ENCODE measurements at places on chromosomes 16 and 17.

- H3K4me1 ChIP-seq: peaks cover 15% of the 10 kb centered on the region
- H3K27ac ChIP-seq: peak overlapping the region; percentile 24
- no peaks in the 10 kb centered on the region for H3K27me3 ChIP-seq
- no peak overlapping the region for H3K4me3 ChIP-seq
These were observed 30.8 kb downstream of the NMT1 start for GRCh38 chr17:45091778-45092425.

DNA sequence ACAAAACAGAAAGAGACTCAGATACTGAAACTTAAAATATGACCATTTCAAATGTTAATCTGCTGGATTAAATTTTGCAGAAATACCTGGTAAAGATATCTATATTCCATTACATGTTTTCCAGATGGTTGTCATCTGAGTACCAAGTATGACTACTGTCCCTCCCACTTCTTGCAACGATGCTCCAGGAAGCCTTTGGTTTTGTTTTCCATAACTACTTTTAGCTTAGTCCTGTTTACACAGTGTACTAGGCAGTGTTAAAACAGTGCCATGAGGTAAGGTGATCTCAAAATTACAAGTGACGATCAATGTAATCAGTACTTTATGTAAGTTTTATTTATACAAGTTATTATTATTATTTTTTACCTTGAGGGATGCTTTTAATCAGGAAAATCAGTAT, 17.8 kb downstream of the SMARCE1 start:
- H3K27ac ChIP-seq: no peak overlapping the region
- H3K36me3 ChIP-seq: peaks cover 67% of the 10 kb centered on the region
- H3K4me3 ChIP-seq: no peak overlapping the region
- no peaks in the 10 kb centered on the region for H3K27me3 ChIP-seq
- no peak for DNase-seq
- peaks cover 9% of the 10 kb centered on the region for H3K4me1 ChIP-seq

DNA sequence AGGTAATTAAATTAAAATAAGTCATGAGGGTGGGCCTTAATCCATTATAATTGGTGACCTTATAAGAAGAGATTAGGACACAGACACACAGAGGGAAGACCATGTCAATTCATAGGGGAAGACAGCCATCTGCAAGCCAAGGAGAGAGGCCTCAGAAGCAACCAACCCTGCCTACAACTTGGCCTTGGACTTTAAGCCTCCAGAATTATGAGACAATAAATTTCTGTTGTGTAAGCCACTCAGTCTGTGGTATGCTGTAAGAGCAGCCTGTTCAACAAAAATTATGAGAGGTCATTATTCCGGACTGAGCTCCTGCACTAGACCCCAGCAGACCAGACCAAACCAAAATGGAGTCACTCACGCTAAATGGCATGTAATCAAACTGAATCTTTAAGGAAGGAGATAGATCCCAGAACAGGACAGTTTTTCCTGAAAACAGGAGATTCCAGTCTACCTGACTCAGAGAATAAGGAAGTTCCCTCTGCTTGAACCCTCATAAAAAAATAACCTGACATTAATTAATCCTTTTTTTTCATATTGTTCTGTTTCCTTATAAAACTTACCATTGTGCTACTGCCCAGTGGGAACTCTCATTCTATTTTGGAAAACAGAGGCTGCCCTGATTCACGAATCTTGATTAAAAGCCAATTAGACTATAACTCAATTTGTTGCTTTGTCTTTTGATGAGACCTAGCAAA, 74.3 kb downstream of the DNAH3 start:
- no peaks in the 10 kb centered on the region for H3K36me3 ChIP-seq
- H3K4me1 ChIP-seq: no peaks in the 10 kb centered on the region
- no peak for DNase-seq
- H3K27me3 ChIP-seq: no peaks in the 10 kb centered on the region

DNA sequence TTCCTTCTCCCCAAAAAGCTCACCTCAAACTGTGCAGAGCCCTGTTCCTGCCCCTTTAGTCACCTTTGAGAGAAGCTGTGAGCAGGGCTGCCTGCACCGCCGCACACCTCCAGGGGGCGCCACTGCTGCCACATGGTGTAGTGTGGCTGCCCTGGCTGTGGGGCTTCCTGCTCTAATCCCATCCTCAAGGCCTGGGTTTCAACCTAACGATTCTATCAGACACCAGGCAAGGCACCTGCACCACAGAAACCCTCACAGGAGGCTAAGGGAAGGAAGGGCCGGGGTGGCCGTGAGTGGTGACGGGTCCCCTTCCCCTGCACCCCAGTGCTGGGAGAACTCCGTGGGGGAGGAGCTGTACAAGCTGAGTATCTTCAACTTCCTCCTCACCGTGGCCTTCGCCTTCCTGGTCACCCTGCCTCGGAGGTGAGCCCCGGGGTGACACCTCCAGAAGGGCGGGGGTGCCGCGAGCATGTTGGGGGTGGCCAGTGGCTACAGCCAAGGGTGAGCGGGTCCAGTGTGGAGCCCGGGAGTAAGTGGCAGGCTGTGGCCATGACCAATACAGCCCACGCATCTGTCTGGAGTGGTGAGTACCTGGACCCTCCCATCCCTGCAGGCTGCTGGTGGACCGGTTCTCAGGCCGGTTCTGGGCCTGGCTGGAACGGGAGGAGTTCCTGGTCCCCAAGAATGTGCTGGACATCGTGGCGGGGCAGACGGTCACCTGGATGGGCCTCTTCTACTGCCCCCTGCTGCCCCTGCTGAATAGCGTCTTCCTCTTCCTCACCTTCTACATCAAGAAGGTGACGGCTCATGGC, 7.0 kb downstream of the TMC8 start:
- peak; percentile 73 for DNase-seq
- peaks cover 89% of the 10 kb centered on the region for H3K4me1 ChIP-seq
- no peaks in the 10 kb centered on the region for H3K27me3 ChIP-seq

- no peaks in the 10 kb centered on the region for H3K36me3 ChIP-seq
- no peak overlapping the region for H3K27ac ChIP-seq
- H3K27me3 ChIP-seq: no peaks in the 10 kb centered on the region
- H3K4me3 ChIP-seq: no peak overlapping the region
- no peaks in the 10 kb centered on the region for H3K4me1 ChIP-seq
- no peak for DNase-seq
These were observed 30.3 kb downstream of the RCVRN start for GRCh38 chr17:9874722-9875121.

DNA sequence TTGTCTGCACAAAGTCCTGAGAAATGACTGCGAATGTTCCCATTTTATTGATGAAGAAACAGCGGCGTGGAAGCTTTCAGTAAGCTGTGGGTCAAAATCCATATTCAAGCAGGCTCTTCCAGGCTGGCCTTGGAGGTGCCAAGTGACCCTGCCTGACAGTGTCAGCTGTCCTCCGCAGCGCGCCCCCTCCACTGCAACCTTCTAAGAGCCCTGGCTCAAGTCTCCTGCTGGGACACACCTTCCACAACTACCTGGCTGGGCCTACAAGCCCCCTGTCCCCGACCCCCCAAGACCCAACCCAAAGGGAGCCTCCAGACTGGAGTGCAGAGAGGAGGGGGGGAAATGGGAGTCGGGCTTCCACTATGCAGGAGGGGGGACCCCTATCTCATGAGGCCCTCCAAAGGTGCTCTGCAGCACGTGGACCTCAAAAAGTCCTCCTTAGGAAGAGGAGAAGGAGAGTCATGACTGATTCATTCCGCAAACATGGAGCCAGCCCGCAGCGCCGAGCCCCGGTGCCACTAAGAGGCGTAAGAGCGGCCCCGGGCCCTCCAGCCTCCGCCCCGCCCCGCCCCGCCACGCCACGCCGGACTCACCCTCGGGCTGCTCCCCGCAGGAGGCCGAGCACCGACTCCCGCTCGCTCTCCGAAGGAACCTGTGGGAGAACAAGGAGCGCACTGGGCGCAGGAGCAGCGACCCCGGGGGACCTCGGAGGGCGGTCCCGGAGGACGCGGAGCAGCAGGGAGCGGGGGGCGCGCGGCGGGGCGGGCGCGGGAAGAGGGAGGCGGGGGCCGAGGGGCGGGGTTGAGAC, 574 bp downstream of the MPP3 start:
- peak overlapping the region; percentile 50 for H3K4me3 ChIP-seq
- H3K36me3 ChIP-seq: no peaks in the 10 kb centered on the region
- DNase-seq: no peak

- peaks cover 21% of the 10 kb centered on the region for H3K27me3 ChIP-seq
- no peak overlapping the region for H3K4me3 ChIP-seq
- no peak for DNase-seq
- no peak overlapping the region for H3K27ac ChIP-seq
- no peaks in the 10 kb centered on the region for H3K4me1 ChIP-seq
These were observed 24.1 kb downstream of the SEC14L5 start for GRCh38 chr16:4982056-4982867.

DNA sequence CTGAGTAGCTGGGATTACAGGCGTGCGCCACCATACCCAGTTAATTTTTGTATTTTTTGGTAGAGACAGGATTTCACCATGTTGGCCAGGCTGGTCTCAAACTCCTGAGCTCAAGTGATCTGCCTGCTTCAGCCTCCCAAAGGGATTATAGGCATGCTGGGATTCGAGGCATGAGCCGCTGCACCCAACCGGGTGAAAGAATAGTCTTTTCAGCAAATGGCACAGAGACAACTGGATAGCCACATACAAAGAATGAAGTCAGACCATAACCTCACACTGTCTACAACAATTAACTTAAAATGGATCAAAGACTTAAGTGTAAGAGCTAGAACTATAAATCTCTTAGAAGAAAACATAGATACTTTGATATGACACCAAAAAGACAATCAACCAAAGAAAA, 67.6 kb downstream of the TBC1D16 start:
- H3K4me1 ChIP-seq: peaks cover 3% of the 10 kb centered on the region
- DNase-seq: no peak
- H3K27me3 ChIP-seq: peaks cover 6% of the 10 kb centered on the region
- H3K27ac ChIP-seq: no peak overlapping the region

- no peaks in the 10 kb centered on the region for H3K4me1 ChIP-seq
- no peak overlapping the region for H3K4me3 ChIP-seq
- no peaks in the 10 kb centered on the region for H3K27me3 ChIP-seq
These were observed 1299.4 kb downstream of the TP53TG3F start for GRCh38 chr16:34758835-34759234.

DNA sequence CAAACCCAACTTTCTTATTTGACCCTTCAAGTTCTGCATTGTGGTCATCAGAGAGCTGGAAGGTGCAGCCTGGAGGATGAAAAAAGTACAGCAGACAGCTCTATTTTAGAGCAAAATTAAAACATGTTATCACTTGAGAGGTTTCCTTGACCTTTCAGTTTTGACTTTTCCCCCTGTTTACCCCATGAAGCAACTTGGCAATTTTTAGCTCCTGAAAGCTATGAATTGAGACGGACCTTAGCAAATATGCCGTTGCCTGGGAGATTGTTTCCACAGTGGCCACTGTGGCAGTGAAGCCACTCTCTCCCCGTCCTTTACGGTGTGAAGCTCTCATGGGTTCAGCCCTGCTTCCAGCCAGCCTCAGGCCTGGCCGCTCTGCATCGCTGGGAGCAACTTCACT, 398.6 kb downstream of the CPPED1 start:
- peaks cover 4% of the 10 kb centered on the region for H3K4me1 ChIP-seq
- no peak overlapping the region for H3K4me3 ChIP-seq

- peaks cover 18% of the 10 kb centered on the region for H3K4me1 ChIP-seq
- H3K4me3 ChIP-seq: no peak overlapping the region
- DNase-seq: no peak
- no peak overlapping the region for H3K27ac ChIP-seq
- no peaks in the 10 kb centered on the region for H3K27me3 ChIP-seq
These were observed 58.7 kb downstream of the CENPV start for GRCh38 chr17:16294560-16294959.

GRCh38 chr17:78839762-78840529, 668 bp downstream of the USP36 start:
- H3K4me3 ChIP-seq: peak overlapping the region; percentile 82
- no peaks in the 10 kb centered on the region for H3K27me3 ChIP-seq
- peaks cover 43% of the 10 kb centered on the region for H3K4me1 ChIP-seq

GRCh38 chr17:34993031-34993430, 12.7 kb downstream of the LIG3 start:
- H3K36me3 ChIP-seq: peaks cover 48% of the 10 kb centered on the region
- no peak overlapping the region for H3K4me3 ChIP-seq
- H3K27ac ChIP-seq: peak overlapping the region; percentile 18
- H3K27me3 ChIP-seq: no peaks in the 10 kb centered on the region

- H3K27ac ChIP-seq: no peak overlapping the region
- DNase-seq: no peak
- no peaks in the 10 kb centered on the region for H3K4me1 ChIP-seq
These were observed 6.6 kb downstream of the PTX4 start for GRCh38 chr16:1481906-1482835.

DNA sequence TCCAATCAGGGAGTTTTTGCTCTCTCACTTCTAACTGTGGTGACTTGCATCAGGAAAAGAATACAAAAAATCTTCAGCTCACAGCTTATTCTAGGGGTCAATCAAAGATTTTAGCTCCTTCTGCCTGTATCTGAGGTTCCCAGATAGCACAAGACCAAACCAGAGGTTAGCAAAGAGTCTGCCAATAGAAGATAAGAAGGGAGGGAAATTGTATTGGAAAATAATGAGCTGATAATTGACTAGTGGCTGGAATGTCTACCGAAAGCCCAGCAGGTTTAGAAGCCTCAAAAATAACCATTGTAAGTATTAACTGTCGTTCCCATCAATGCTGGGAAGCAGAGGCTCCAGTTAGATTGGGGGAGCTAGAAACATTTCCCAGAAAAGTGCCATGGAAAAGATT, 26.3 kb downstream of the HS3ST3A1 start:
- H3K4me3 ChIP-seq: no peak overlapping the region
- no peak for DNase-seq
- H3K36me3 ChIP-seq: no peaks in the 10 kb centered on the region
- no peaks in the 10 kb centered on the region for H3K4me1 ChIP-seq

GRCh38 chr17:34171245-34171818, 83.8 kb upstream of the CCL2 start:
- DNase-seq: peak; percentile 78
- peaks cover 8% of the 10 kb centered on the region for H3K4me1 ChIP-seq
- peaks cover 6% of the 10 kb centered on the region for H3K27me3 ChIP-seq
- no peaks in the 10 kb centered on the region for H3K36me3 ChIP-seq
- no peak overlapping the region for H3K27ac ChIP-seq
- no peak overlapping the region for H3K4me3 ChIP-seq

DNA sequence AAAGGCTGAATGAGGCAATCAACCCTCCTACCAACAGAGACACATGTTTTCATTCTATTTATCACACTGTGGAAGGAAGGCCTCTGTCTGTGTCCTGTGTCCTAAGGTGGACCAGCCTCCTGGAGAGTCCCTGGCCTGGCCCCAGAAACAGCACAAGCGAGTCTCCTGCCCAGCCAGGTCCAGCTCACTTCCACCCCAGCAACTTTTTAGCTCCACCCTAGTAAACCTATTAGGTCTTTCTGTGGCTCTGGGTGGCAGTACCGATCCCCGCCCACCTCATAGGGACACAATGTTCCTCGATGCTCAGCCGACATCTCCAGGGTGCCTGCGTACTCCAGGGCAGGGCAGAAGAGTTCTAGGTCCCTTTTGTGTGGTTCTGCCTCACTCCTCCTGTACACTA, 10.7 kb downstream of the DRC3 start:
- no peaks in the 10 kb centered on the region for H3K36me3 ChIP-seq
- DNase-seq: no peak
- H3K27me3 ChIP-seq: no peaks in the 10 kb centered on the region
